Suprapubic skin (tissue), 4 donors: ENCODE measurements at places on chromosomes 5 and 9. TPM values are rescaled to one million over a fixed set of nuclear protein-coding genes. Genes with fewer than 3 reads are reported as not detected.

Gene SLC25A48
- 2.6 TPM for total RNA-seq

- no peaks in the 10 kb centered on the region for H3K27me3 ChIP-seq
- no peaks in the 10 kb centered on the region for H3K4me1 ChIP-seq
- no peaks in the 10 kb centered on the region for H3K36me3 ChIP-seq
These were observed 96.0 kb upstream of the OSMR start for GRCh38 chr5:38749861-38750260.

DNA sequence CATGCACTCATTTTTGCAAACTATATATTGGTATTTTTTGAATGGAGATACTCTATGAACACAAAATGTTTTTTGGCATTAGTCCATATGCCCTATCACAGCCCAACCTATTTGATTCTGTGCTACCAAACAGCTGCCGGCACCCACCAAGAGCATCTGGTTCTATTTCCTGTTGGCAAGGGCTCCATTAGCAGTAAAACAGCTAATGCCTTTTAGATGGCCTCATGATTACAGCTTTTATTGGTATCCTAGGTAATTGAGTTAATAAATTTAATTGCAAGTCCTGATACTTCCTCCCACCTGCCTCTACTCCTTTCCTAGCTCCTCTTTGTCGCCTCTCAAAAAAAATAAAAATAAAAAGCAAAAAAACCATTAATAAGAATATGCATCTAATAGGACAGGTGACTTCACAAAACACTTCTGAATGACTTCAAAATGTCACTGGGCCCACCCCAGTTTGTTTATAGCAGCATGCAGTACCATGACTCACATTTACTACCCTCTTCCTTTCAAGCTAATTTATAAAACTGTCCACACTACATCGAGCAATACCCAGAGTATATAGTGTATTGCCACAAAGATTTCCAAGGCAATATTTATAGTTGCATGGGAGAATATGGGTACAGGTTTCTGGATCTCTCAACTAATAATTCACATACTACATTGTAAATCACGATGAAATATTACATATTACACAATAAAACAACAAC lies 620.4 kb downstream of the SLCO4C1 start:
- H3K36me3 ChIP-seq: no peaks in the 10 kb centered on the region
- no peak overlapping the region for H3K4me3 ChIP-seq
- H3K4me1 ChIP-seq: peaks cover 4% of the 10 kb centered on the region
- H3K27ac ChIP-seq: no peak overlapping the region

GRCh38 chr9:133368249-133368881 lies 7.5 kb downstream of the SURF4 start:
- H3K4me3 ChIP-seq: no peak overlapping the region
- H3K27me3 ChIP-seq: no peaks in the 10 kb centered on the region
- peaks cover 87% of the 10 kb centered on the region for H3K4me1 ChIP-seq

GRCh38 chr5:72109625-72110024 lies 2.4 kb downstream of the MAP1B start:
- H3K4me3 ChIP-seq: peak overlapping the region; percentile 65
- H3K27me3 ChIP-seq: peaks cover 23% of the 10 kb centered on the region
- no peak for DNase-seq
- H3K4me1 ChIP-seq: peaks cover 20% of the 10 kb centered on the region

Gene CAMK2A
- 0.64 TPM for total RNA-seq

DNA sequence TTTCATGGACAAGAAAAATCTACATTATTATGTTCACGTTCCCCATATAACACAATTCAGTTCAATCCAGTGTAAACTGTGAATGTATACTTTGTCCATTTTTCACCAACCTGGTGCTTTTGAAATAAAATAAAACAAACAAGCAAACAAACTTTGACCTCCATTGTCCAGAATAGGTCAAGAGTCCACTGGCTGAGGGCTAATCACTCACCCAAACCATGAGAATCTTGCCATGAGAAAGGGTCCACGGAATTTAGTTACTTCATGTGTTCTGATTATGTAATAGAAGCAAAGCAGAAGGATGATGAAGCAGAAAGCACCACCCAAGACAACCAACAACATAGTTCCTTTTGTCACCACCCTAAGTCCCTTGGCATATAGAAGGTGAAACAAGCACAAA lies 28.7 kb downstream of the DIAPH1 start:
- no peak for DNase-seq
- H3K4me1 ChIP-seq: peaks cover 3% of the 10 kb centered on the region
- H3K27ac ChIP-seq: no peak overlapping the region
- no peak overlapping the region for H3K4me3 ChIP-seq
- H3K27me3 ChIP-seq: no peaks in the 10 kb centered on the region

DNA sequence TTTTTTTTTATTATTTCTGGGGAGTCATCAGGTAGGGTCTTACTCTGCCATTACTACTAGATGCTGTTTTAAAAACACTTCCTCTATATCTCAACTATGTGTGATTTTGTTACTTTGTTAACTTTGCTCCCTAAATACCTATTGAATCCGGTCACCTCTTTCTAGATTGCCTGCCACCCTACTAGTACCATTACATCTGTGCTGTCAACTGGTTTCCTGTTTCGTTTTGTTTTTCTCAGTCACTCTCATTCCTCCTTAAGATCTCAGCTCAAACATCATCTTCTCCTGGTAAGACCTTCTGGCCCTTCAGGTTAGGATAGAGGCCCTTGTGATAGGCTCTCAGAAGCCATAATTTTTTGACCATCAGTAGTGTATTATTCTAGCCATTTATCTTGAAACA lies 324.2 kb upstream of the ATP10B start:
- no peak for DNase-seq
- no peak overlapping the region for H3K27ac ChIP-seq
- H3K36me3 ChIP-seq: no peaks in the 10 kb centered on the region
- H3K4me1 ChIP-seq: no peaks in the 10 kb centered on the region

Gene GARIN3
- not detected for total RNA-seq

GRCh38 chr5:73686912-73687311 lies 60.9 kb downstream of the ARHGEF28 start:
- no peaks in the 10 kb centered on the region for H3K27me3 ChIP-seq
- DNase-seq: no peak
- H3K27ac ChIP-seq: no peak overlapping the region

GRCh38 chr9:89278997-89279739 lies 31.8 kb upstream of the CKS2 start:
- no peak overlapping the region for H3K27ac ChIP-seq
- H3K27me3 ChIP-seq: no peaks in the 10 kb centered on the region
- H3K4me3 ChIP-seq: no peak overlapping the region
- peaks cover 5% of the 10 kb centered on the region for H3K4me1 ChIP-seq
- no peak for DNase-seq

- peaks cover 3% of the 10 kb centered on the region for H3K4me1 ChIP-seq
- no peak overlapping the region for H3K27ac ChIP-seq
- DNase-seq: no peak
- no peak overlapping the region for H3K4me3 ChIP-seq
- peaks cover 39% of the 10 kb centered on the region for H3K36me3 ChIP-seq
- H3K27me3 ChIP-seq: no peaks in the 10 kb centered on the region
These were observed 58.6 kb downstream of the GPBP1 start for GRCh38 chr5:57232293-57233033.

GRCh38 chr9:92180669-92181181 lies 65.5 kb upstream of the SPTLC1 start:
- no peaks in the 10 kb centered on the region for H3K36me3 ChIP-seq
- H3K27ac ChIP-seq: no peak overlapping the region
- no peaks in the 10 kb centered on the region for H3K4me1 ChIP-seq
- DNase-seq: no peak
- H3K27me3 ChIP-seq: no peaks in the 10 kb centered on the region

DNA sequence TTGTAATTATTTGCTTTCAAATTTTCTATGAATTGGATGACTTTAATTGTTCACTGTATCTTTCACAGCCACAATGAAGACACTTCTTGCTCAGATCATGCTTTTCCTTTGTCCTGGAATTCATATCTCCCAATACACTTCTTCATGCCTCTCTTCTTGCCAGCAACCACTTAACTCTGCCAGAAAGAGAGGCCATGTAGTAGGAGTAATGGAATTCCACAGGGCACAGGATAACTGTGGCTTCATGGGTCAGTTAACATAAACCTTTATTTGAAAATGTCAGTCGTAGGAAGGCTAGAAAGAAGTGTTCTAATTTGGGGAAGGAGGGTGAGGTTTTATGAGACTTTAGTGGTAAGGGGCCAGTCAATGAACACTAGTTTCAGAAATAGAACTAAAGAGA lies 190.3 kb downstream of the TMEM167A start:
- no peaks in the 10 kb centered on the region for H3K27me3 ChIP-seq
- no peak overlapping the region for H3K27ac ChIP-seq
- no peaks in the 10 kb centered on the region for H3K36me3 ChIP-seq
- no peaks in the 10 kb centered on the region for H3K4me1 ChIP-seq

DNA sequence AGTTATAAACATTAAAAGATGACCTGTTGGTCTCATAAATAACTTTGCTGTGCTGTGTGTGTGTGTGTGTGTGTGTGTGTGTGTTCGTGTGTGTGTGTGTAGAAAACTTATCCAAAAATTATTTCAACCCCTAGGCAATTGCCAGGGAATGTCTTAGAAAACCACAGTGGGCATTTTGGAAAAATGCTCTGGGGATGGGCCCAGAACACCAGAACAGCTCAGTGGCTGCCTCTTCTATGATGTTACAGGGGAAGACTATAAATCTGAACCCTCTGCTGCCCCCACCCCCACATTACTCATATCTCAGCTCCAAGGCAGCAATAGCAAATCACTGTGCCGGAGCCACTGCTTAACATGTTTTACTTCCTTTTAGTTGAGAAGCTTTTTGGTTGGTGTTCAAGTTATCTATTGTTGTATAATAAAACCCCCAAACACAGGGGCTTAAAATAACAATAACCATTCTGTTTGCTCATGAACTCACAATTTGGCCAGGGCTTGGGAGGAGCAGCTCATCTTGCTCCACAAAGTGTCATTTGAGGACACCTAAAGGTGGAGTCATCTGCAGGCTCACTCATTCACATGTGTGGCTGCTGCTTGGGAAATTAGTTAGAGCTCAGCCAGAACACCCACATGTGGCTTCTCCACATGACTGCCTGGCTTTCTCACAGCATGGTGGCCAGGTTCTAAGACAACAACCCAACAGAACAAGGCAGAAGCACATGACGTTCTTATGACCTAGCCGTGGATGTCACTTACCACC lies 40.4 kb downstream of the ACTBL2 start:
- peak overlapping the region; percentile 48 for H3K27ac ChIP-seq
- no peaks in the 10 kb centered on the region for H3K27me3 ChIP-seq
- H3K4me1 ChIP-seq: peaks cover 14% of the 10 kb centered on the region
- no peaks in the 10 kb centered on the region for H3K36me3 ChIP-seq
- no peak overlapping the region for H3K4me3 ChIP-seq

- no peaks in the 10 kb centered on the region for H3K36me3 ChIP-seq
- no peak overlapping the region for H3K4me3 ChIP-seq
- H3K4me1 ChIP-seq: no peaks in the 10 kb centered on the region
- no peaks in the 10 kb centered on the region for H3K27me3 ChIP-seq
- no peak overlapping the region for H3K27ac ChIP-seq
These were observed 269.1 kb downstream of the MED10 start for GRCh38 chr5:6108981-6109825.

GRCh38 chr5:72194846-72195245 lies 87.6 kb downstream of the MAP1B start:
- no peak for DNase-seq
- H3K4me3 ChIP-seq: no peak overlapping the region
- peaks cover 40% of the 10 kb centered on the region for H3K36me3 ChIP-seq
- H3K27me3 ChIP-seq: no peaks in the 10 kb centered on the region

- DNase-seq: no peak
- H3K4me3 ChIP-seq: no peak overlapping the region
- no peak overlapping the region for H3K27ac ChIP-seq
- H3K27me3 ChIP-seq: no peaks in the 10 kb centered on the region
- no peaks in the 10 kb centered on the region for H3K4me1 ChIP-seq
These were observed 44.4 kb upstream of the CTNNA1 start for GRCh38 chr5:138708791-138709190.

- no peaks in the 10 kb centered on the region for H3K36me3 ChIP-seq
- DNase-seq: no peak
- no peaks in the 10 kb centered on the region for H3K27me3 ChIP-seq
- H3K4me1 ChIP-seq: no peaks in the 10 kb centered on the region
These were observed 116.1 kb upstream of the TAF11L2 start for GRCh38 chr5:17381932-17382331.

Gene SVEP1
- 7.6 TPM for total RNA-seq

DNA sequence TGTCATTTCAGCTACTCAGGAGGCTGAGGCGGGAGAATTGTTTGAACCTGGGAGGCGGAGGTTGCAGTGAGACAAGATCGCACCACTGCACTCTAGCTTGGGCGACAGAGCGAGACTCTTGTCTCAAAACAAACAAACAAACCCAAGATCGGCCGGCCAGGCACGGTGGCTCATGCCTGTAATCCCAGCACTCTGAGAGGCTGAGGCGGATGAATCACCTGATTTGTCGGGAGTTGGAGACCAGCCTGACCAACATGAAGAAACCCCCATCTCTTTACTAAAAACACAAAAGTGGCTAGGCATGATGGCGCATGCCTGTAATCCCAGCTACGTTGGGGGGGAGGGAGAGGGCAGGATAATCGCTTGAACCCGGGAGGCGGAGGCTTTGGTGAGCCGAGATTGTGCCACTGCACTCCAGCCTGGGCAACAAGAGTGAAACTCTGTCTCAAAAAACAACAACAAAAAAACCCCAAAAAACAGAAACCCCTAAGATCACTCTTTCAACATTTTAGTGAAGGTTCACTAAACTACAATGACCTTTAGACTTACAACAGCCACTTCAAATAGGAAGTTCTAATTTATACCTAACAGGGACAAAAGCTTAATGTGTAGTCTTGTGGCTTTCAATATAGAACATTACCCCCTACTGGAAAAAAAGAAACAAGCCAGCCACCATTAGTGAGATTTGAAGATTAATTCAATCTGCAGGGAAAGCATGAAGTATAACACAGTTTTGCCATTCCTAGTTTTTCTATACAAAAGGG lies 7.0 kb downstream of the HSPA9 start:
- no peak overlapping the region for H3K4me3 ChIP-seq
- no peak for DNase-seq
- no peak overlapping the region for H3K27ac ChIP-seq
- no peaks in the 10 kb centered on the region for H3K27me3 ChIP-seq
- peaks cover 8% of the 10 kb centered on the region for H3K4me1 ChIP-seq

- H3K4me1 ChIP-seq: no peaks in the 10 kb centered on the region
- no peak overlapping the region for H3K4me3 ChIP-seq
- DNase-seq: no peak
- no peaks in the 10 kb centered on the region for H3K36me3 ChIP-seq
- H3K27me3 ChIP-seq: no peaks in the 10 kb centered on the region
These were observed 110.7 kb upstream of the MAMDC2 start for GRCh38 chr9:69932901-69933300.

Gene CTSV
- 79.9 TPM for total RNA-seq

DNA sequence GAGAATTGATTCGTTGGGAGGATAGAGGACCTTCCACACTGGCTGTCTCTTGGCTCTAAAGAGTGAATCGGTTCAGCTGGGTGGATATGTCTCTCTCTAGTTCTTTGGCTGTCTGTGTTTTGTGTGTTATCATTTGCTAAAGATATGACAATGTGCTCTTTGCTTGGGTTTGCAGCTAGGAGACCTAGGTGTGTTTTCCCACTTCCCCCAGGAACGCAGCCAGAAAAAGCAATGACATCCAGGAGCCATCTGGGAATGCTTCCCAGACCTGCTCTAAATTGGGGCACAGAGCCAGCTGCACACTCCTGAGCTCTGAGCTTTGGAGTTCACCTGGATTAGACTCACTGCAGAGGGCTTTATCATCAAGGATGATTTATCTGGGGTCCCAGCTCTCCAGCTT lies 12.8 kb upstream of the PDZD2 start:
- DNase-seq: no peak
- H3K27ac ChIP-seq: no peak overlapping the region
- H3K4me1 ChIP-seq: peaks cover 8% of the 10 kb centered on the region
- H3K27me3 ChIP-seq: no peaks in the 10 kb centered on the region

GRCh38 chr5:91269198-91269597 lies 113.9 kb downstream of the ARRDC3 start:
- H3K4me3 ChIP-seq: no peak overlapping the region
- DNase-seq: no peak
- H3K27me3 ChIP-seq: no peaks in the 10 kb centered on the region
- H3K27ac ChIP-seq: no peak overlapping the region
